ENCODE measurements at places on chromosomes 4 and X. TPM values are rescaled to one million over a fixed set of nuclear protein-coding genes. Genes with fewer than 3 reads are reported as not detected.

Gene RRAGB
- total RNA-seq: 26.6 TPM

DNA sequence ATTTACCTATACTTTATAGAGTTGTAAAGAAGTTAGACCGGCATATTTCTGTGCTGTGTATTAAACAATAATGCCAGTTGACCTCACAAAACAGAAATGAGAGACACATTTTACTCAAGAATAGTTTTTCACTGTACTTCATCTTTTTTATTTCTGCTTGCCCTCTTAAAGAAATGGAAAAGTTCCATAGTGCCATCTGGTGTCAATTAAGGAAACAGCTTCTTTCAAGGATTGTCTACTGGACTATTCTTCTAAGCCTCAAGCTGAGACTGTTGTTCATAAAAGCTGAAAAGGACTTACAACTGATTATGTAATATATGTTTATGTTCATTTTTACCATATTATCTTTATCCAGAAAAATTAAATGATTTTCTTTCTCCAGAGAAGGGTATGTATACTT is 1523.7 kb downstream of the ARAP2 start:
- no peak overlapping the region for H3K4me3 ChIP-seq
- DNase-seq: no peak
- H3K4me1 ChIP-seq: no peaks in the 10 kb centered on the region
- H3K36me3 ChIP-seq: no peaks in the 10 kb centered on the region
- H3K27me3 ChIP-seq: no peaks in the 10 kb centered on the region
- no peak overlapping the region for H3K27ac ChIP-seq

- H3K27me3 ChIP-seq: no peaks in the 10 kb centered on the region
- DNase-seq: no peak
- no peaks in the 10 kb centered on the region for H3K36me3 ChIP-seq
- H3K4me3 ChIP-seq: no peak overlapping the region
Observed at GRCh38 chr4:107066621-107067020, 30.5 kb upstream of the DKK2 start.

GRCh38 chrX:24025741-24026403 is 1.1 kb downstream of the KLHL15 start:
- DNase-seq: peak; percentile 26
- peak overlapping the region; percentile 72 for H3K4me3 ChIP-seq
- no peaks in the 10 kb centered on the region for H3K27me3 ChIP-seq
- no peaks in the 10 kb centered on the region for H3K4me1 ChIP-seq
- no peaks in the 10 kb centered on the region for H3K36me3 ChIP-seq
- H3K27ac ChIP-seq: peak overlapping the region; percentile 95

DNA sequence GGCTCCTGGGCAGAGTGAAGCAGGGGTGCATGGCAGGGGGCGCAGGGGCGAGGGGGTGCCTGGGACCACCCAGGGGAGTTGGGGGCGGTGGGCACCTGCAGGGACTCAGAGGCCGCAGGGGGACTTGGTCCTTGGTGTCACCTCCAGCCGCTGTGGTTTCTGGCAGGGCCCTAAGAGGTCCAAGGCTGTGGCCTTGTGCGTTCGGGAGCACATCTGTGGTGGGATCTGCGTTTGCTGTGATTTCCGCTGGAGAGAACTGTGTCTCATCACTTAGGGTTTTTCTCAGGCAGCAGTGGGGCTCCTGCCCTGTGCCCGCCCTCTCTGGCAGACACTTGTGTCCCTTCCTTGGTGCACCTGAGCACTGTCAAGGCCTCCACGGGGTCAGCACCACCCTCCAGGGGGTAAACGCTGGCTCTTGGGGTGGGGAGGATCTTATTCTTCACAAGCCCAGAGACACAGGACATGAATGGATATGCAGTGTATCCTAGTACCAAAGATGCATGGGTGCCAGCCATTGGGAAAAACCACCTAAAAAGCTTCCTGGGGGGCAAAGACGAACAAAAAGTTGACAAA is 66.5 kb downstream of the ACOX3 start:
- no peaks in the 10 kb centered on the region for H3K27me3 ChIP-seq
- H3K4me1 ChIP-seq: no peaks in the 10 kb centered on the region
- H3K4me3 ChIP-seq: no peak overlapping the region
- H3K27ac ChIP-seq: no peak overlapping the region
- H3K36me3 ChIP-seq: no peaks in the 10 kb centered on the region

GRCh38 chr4:72084587-72085011 is 52.8 kb downstream of the NPFFR2 start:
- no peaks in the 10 kb centered on the region for H3K27me3 ChIP-seq
- no peaks in the 10 kb centered on the region for H3K4me1 ChIP-seq
- no peaks in the 10 kb centered on the region for H3K36me3 ChIP-seq
- DNase-seq: no peak
- peak overlapping the region; percentile 6 for H3K4me3 ChIP-seq
- H3K27ac ChIP-seq: no peak overlapping the region

DNA sequence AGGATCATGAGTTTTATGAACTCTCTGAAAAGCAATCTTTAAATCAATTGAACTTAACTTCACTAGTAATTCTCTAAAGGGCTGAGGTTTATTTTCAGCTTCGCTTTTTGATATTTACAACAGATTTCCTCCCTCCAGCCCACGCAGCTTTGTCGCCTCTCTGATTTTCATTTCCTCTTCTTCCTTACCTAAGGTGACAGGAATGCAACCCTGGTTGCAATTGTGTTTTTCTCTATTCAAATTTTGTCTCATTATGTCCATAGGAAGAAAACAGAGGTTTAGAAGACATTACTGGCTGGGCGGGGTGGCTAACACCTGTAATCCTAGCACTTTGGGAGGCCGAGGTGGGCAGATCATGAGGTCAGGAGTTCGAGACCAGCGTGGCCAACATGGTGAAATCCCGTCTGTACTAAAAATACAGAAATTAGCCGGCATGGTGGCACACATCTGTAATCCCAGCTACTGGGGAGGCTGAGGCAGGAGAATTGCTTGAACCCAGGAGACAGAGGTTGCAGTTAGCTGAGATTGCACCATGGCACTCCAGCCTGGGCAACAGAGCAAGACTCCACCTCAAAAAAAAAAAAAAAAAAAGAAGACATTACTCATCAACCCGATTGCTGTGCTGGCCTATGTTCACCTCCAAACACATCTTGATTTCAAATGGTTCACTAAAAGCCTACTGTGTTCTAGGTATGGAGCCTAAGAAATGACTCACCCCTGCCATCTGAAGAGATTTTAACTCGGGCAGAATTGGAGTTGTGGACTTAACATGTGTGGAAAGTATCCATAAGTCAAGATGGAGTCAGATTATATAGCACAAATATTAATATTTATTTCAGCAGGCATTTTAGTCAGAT is 36.8 kb downstream of the VSIG4 start:
- peaks cover 37% of the 10 kb centered on the region for H3K27me3 ChIP-seq
- no peaks in the 10 kb centered on the region for H3K36me3 ChIP-seq
- H3K4me1 ChIP-seq: no peaks in the 10 kb centered on the region
- no peak overlapping the region for H3K27ac ChIP-seq

- no peak for DNase-seq
- H3K27me3 ChIP-seq: no peaks in the 10 kb centered on the region
- H3K36me3 ChIP-seq: no peaks in the 10 kb centered on the region
- no peak overlapping the region for H3K27ac ChIP-seq
- H3K4me3 ChIP-seq: no peak overlapping the region
Observed at GRCh38 chr4:78517050-78517652, 34.4 kb upstream of the ANXA3 start.

- no peak overlapping the region for H3K27ac ChIP-seq
- H3K4me1 ChIP-seq: no peaks in the 10 kb centered on the region
- H3K27me3 ChIP-seq: no peaks in the 10 kb centered on the region
- DNase-seq: no peak
Observed at GRCh38 chrX:103098488-103098887, 5.5 kb upstream of the NXF3 start.

DNA sequence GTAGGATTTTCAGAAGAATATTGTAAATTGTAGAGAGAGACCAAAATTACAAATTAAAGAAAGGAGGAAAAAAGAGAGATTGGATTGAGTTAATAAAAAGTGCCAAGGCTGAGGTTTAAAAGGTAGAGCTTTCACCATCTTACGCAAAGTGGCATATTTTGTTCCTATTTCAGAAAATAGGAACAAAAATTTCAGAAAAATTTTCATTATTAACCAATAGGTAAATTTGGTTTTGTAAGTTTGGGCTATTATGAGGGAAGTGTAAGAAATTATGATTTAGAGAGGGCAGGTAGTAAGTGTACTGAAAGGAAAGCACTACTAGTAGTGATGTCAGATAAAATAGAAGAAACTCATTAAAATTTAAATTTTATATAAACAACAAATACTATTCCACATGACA is 479.7 kb downstream of the ACTRT1 start:
- DNase-seq: no peak
- H3K36me3 ChIP-seq: no peaks in the 10 kb centered on the region
- H3K27me3 ChIP-seq: no peaks in the 10 kb centered on the region
- no peaks in the 10 kb centered on the region for H3K4me1 ChIP-seq
- H3K4me3 ChIP-seq: no peak overlapping the region
- no peak overlapping the region for H3K27ac ChIP-seq

DNA sequence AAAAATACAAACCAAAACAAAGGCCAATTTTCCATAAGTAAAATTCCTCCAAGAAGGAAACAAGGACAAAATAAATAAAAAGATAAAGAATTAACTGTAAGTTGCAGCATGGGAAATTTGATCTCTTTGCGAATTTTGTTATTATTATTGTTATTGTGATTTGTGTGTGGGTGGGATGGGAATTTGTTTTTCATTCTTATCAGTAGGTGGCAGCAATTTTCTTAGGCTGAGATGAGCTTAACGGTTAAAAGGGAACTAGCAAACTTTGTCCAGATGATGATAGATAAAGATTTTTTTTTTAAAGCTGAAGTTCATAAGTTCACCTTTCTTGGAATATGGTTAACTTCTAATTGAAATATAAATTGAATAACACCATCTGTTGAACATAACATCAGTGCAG is 83.2 kb upstream of the IL1RAPL2 start:
- no peaks in the 10 kb centered on the region for H3K4me1 ChIP-seq
- no peaks in the 10 kb centered on the region for H3K36me3 ChIP-seq
- H3K4me3 ChIP-seq: no peak overlapping the region

DNA sequence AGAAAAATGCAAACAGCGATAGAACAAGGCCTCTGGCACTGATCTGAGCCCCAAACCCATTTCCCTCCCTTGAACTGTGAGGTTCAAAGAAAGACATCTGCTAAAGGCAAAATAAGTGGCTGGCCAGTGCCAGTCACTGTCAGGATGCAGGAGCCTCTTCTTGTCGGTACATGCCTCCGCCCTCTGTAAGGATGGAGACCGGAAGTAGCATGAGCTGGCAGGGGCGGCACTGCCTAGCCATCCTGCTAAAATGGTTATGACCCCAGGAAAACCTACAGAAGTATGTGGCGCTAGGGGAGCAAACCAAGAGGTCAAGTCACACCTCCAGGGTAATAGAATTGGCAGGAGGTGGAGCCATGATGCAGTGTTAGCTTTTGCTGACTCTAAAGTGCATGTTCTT is 180.3 kb downstream of the DCLK2 start:
- no peaks in the 10 kb centered on the region for H3K36me3 ChIP-seq
- H3K4me3 ChIP-seq: no peak overlapping the region
- no peak for DNase-seq
- H3K27me3 ChIP-seq: no peaks in the 10 kb centered on the region

GRCh38 chr4:95232358-95233156 is 316.2 kb downstream of the UNC5C start:
- no peaks in the 10 kb centered on the region for H3K36me3 ChIP-seq
- no peak overlapping the region for H3K4me3 ChIP-seq
- H3K27ac ChIP-seq: no peak overlapping the region
- H3K4me1 ChIP-seq: no peaks in the 10 kb centered on the region

DNA sequence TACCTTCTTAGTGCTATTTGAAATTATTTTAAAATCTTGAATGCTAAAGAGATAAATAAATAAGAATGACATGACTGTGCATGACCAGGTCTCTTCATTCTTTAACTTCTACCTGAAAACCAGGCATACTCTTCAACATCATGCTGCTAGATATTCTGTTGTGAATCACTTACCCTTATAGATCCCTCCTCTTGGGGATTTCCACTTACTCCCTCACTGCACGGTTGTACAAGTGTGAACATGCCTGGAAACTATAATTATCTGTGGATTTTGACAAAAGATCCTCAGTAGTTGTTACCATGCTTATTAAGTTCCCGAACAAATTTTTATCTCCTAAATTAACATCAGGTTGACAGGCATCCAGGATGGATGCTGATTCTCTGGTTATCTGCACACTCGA is 54.3 kb downstream of the ADGRL3 start:
- DNase-seq: no peak
- H3K36me3 ChIP-seq: no peaks in the 10 kb centered on the region
- no peak overlapping the region for H3K27ac ChIP-seq
- H3K27me3 ChIP-seq: no peaks in the 10 kb centered on the region

GRCh38 chrX:110167952-110168451 is 149.9 kb downstream of the AMMECR1 start:
- DNase-seq: no peak
- no peaks in the 10 kb centered on the region for H3K36me3 ChIP-seq
- no peak overlapping the region for H3K4me3 ChIP-seq
- H3K27me3 ChIP-seq: peaks cover 37% of the 10 kb centered on the region

GRCh38 chrX:40403757-40404156 is 177.0 kb upstream of the ATP6AP2 start:
- H3K27ac ChIP-seq: no peak overlapping the region
- peaks cover 50% of the 10 kb centered on the region for H3K27me3 ChIP-seq
- H3K36me3 ChIP-seq: no peaks in the 10 kb centered on the region

DNA sequence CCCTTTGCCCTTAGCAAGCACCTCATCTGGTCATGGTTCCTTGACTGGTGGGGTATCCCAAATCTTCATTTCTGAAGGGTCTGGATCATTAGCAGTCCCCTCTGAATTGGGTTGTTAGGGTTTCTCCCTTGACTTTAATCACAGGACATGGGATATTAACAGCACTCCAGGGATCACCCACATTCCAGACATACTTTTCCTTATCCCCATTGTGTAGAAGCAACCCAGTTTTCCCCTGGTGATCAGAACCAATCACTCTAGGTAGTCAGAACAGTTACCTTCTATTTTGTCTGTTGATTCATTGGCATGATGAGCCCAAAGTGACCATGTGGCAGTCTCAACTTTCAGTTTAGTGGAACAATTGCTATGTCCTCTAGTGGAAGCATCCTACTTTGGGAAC is 29.1 kb upstream of the GRSF1 start:
- no peak overlapping the region for H3K4me3 ChIP-seq
- H3K36me3 ChIP-seq: no peaks in the 10 kb centered on the region
- DNase-seq: no peak

All from breast epithelium (tissue), 4 donors.